ENCODE measurements at places on chromosomes 12 and 14.

DNA sequence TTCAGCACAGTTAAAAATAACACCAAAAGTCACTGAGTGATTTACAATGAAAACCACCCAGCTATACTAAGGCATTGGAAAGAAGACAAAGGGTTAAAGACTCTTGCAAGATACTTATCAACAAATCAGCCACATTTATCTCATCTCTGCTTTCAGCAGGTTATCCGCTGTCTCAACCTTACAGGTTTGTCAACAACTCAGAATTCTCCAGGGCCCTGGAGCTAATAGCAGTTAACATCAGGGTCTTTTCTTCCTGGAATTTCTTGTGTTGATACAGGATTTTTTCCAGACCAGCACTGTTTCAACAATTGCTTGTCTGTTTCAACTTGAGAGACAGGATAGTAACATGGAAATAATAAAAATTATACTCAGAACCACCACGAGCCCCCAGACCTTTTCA is 3.5 kb downstream of the PKP2 start:
- DNase-seq, result no peak

DNA sequence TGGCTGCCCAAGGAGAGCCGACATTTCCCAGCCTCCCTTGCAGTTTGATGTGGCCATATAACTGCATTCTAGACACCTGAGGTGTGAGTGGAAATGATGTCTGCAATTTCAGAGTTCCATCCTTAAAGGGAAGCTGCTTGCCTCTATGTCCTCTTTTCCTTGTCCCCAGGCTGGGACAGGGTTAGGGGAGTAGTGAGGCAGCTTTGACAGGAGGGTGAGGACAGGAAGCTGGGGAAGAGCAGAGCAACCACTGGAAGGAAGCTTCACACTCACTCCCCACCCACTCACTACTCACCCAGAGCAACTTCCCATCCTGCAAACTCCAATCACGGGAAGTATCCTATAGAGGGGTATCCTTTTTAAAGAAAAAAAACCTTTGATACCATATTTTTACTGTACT is 28.9 kb upstream of the LTA4H start:
- no peak for DNase-seq

GRCh38 chr12:15738438-15739015 is 50.7 kb downstream of the EPS8 start:
- DNase-seq, result no peak

GRCh38 chr14:42523666-42524065 is 917.0 kb downstream of the LRFN5 start:
- no peak for DNase-seq

DNA sequence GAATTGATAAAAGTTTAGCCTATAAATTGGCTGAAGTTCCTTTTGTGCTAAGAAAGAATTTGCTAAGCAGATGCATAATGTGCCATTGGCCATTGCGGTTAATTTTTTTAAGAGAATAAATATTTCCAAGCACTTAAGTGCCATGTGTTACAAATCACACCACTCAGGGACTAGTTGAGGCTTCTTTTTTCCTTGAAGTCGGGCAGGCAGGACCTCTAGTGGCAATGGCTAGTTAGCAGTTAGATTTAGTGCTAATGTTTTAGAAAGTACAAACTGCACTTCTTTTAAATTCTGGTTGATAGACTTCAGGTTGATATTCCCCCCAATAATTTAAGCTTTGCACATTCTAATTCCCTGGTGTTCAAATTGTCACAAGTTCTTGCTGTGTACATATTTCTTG is 294.3 kb downstream of the APAF1 start:
- no peak for DNase-seq

DNA sequence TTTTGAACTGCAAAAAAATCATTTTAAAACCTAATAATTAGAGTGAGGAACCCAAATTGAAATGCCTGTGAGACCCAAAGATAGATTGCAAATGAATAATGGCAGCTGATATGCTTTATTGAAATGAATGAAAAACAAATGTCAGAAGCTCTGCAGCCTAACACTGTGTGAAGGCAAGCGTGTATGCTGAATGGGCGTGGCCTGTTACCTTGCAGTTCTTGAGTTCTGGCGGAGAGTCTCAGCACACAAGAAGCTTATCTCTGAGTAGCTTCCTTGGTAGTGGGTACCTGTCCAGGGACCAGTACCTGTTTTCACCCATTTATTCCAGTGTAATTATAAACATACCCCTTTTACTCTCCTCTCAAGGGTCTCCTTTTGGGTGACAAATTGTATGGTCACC is 341.2 kb downstream of the NPAS3 start:
- no peak for DNase-seq

DNA sequence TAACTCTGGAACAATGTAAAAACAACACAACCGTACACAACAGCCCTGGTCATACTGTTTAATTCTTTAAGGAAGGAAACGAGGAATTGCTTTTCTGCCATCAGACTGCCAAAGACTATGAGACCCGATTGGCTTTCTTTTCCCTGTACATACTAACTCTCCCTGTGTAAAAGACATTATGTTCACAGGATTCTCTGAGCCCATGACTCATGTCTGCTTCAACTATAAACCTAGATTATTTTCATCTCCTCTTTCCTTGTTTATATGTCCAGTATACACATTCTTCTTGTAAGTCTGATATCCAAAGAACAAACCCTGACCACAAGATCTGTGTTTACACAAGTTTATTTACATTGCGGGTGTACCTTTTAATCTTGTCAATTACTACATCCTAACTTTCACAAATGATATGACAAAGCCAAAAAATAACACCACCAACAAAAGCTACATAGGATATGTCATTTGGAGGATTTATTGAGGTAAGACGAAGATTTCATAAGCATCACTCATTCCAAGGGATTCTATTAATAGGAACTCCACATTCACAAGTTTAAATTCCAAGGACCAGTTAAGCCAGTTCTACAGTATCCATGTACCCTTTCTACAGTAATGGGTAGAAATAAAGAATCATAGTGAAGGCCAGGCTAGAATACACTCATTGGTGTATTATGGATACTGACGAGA is 67.3 kb downstream of the STXBP6 start:
- no peak for DNase-seq

DNA sequence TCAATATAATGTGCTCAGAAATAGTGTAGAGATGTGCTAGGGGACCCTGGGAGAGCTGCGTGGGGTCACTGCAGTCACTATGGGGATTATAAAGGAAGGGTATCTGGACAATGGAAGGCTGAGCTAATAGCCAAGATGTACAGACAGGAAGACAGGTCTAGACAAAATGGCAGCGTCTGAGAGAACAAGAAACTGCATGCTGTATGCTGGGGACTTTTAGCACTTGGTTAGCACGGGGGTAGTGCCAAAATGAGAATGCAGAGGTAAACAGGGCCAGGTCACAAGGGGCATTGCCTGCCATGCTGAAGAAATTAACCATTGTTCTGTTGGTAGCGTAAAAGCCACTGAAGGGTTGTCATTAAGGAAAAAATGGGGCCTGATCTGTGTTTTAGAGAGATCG is 308.2 kb downstream of the EMP1 start:
- DNase-seq, result no peak

- DNase-seq, result no peak
These were observed 357.0 kb upstream of the FLRT2 start for GRCh38 chr14:85172889-85173477.

DNA sequence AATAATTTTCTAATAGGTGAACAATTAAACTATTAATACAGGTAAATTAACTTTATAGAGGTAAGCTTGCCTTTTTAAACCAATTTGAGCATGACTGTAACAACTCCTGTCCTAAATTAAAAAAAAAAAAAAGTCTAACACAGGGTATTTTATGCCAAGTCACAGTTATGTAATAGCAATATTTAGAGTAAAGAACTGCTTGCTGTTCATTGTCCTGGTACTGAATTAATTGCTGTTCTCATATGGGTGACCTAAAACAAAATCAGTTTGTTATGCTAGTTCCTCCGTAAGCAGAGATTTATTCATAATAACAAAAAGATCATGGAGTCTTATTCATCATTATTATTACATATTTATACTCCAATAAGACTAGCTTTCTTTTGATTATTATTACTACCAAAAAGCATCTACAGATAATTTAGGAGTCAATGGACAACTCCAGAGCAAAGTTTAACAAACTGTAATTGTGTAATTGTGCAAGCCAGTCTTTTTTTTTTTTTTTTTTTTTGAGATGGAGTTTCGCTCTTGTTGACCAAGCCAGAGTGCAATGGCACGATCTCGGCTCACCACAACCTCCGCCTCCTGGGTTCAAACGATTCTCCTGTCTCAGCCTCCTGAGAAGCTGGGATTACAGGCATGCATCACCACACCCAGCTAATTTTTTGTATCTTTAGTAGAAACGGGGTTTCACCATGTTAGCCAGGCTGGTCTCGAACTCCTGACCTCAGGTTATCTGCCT is 98.3 kb downstream of the ITPR2 start:
- DNase-seq, result no peak

GRCh38 chr12:6553051-6553868 is 2.6 kb downstream of the IFFO1 start:
- no peak for DNase-seq

DNA sequence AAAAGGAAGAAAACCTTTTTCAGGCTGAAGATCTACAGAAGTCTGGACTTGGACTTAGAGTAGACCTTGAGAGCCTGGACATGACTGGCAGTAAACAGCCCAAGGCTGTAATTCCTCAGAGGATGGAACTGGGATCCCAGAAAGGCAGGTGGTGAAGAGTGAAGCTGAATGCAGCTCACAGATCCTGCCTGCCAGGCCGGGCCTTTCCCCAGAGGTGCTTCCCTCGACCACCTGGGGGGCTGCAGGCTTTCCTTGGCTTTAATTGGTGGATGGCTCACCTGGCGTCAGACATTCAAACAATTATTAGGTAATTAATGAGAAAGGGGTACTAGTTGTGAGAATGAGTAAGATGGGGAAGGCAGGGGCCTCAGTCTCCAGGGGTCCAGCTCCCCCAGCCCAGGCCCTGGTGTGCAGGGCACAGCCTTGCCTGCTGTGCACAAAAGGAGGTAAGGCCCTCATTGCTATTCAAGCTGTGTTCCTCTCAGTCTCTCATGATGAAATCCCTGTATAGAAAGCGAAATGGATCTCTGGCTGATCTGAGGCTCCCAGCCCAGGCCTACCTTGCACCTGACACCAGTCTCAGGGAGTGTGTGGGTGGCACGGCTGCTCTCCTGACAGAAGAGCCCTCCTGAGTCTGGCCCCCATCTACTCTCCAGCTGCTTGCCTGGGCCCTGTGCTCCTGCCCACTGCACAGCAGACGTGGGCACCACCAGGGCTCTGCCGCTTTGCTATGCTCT is 63.0 kb upstream of the TCL1A start:
- no peak for DNase-seq

DNA sequence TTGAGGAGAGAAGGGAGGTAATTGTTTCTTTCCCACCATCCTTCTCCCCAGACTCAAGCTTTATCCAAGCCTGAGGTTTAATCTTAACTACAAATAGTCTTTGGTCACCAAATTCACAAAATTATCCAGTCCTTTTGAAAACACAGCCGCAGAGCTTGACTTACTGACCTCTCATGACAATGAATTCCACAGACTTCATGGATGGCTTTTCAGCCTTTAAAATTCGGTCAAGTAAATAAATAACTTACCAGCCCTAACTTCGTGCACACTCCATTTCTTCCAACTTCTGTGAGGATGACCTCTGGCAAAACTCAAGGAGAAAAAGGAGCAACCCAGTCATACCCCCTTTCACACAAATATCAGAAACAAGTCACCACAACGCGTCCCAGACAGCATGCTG is 137.0 kb upstream of the CDKN3 start:
- no peak for DNase-seq
